ENCODE measurements at places on chromosomes 7 and 10.

- no peak for DNase-seq
Measured at GRCh38 chr10:76883596-76883995, 754.0 kb downstream of the KCNMA1 start.

- no peak for DNase-seq
Measured at GRCh38 chr7:79610748-79611304, 157.4 kb upstream of the MAGI2 start.

DNA sequence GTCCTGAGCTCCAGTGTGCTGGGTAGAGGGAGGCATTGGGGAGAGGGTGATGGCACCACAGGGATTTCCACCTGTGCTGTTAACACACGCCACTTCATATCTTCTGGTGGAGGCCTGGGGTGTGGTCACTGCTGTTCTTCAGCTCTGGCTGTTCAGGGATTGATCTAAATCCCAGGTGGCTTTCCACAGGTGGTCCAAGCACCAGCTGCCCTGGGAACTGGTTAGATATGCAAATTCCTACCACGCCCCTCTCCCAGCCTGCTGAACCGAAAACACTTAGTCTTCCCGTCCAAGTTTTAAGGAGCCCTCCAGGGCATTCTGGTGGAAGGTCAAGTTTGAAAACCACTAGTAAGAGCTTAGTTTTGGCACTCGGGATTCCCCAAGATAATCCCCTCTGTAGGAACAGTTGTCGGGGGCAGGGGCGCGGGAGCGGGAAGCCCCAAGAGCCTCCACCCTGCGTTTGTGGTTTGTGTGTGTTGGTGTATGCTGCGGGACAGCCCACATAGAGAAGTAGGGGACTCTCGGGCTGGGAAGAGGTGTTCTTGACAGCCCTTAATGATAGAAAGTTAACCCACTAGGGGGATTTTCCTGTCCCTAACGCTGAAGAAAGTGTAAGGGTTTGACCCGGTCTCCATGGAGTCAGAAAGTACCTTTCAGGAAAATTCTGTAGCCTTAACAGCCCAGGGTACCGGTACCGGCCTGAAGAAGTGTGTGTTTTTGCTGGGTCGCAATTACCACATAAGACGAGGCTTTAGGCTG is 5.1 kb downstream of the DEPP1 start:
- DNase-seq: no peak

- no peak for DNase-seq
Measured at GRCh38 chr7:7212612-7213011, 30.3 kb downstream of the C1GALT1 start.

DNA sequence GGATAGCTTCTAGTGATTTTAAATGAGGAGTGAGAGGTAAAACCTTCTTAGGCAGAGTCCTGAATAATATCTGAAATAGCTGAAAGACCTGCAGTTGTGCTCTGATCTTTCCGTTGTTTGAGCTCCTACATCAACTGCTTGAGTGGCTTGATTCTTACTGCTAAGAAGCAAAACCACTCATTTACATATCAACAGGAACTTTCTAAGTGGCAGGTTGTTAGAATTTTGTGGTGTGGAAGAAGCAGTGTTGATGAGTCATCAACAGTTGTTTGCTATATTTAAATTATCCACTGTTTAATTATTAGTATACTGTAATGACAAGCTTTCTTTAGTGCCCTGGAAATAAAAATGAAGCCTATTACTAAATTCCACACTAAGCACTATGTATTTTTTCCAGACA is 689.5 kb downstream of the DNAJB9 start:
- no peak for DNase-seq

DNA sequence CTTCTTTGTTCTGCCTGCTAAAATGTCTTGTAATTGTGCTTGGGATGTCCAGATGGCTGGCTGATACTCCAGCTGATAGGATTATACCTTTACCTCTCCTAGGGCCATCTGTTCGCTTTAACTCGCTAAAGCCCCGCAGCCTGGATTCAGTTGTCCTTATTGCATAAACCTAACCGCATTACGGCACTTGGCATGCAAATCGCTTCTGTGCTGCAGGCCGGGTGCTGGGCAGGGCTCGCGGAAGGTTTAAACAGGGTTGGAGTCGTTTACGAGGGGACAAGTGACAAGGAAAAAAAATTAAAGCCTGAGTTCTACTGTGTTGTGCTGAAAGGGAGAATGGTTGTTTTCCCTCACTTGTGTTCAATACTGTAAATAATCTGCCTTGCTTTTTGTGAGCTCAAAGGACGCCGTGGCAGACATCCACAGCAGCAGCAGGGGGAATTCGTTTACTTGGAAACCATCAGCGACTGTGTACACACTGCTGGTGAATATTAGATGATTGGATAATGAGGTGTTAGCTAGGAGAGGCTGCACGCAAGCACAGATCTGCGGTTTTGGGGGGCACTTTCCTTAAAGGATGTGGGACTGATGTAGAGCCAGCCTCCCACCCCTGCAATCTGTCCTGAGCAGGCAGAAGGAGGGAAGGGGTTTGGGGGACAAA is 93.0 kb downstream of the EBF3 start:
- DNase-seq: peak; percentile 45

DNA sequence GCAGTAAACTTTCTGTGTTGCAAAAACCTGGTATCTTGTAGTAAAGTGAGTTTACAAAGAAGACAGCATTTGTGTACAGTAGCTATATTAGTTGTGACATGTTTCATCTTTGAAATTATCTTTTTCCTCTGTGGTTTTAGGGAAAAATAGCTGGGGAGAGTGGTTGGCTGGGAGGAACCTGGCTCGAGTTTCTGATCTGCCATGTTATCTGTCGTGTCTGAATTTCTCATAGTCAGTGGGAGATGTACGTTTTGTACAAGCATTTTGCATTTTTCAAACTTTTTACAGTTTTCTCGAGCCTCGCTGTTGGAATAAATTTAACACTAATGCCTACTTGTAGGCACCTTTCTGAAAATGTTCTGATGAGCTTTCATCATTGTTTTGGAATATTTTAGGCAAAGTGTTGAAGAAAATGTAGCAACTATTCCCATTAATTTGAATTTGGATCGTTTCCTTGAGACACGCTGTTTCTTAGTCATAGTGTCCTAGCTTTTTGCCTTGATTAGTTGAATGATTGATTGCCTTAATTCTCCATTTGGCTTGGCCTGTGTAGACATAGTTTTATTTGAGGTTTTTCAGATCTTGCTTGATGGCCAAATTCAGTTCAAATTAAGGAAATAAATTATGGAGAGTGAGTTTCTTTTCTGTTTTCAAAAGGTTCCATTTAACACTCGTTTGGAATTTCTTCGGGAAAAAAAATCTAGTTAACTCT is 65.1 kb downstream of the CAMK1D start:
- DNase-seq: no peak

DNA sequence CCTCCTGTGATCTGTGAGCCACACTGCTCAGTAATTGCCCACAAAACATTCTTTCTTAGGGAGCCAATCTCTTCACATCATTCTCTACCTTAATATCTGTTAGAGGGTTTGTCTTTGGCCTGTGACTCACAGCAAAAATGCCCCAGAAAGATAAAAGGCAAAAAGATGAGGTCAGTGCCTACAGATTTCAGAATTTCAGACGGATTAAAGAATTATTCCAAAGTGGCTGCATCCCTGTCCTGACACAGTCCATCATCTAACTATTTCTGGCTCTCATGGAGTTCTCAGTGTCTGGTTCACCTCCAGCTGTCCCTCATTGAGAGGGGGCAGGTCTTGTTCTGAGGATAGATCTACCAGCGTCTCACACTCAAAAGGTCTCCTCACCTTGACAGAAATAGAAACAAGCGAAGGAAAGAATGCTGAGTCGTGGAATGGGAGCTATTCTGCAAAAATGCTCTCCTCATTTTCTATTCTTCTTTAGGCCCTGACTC is 138.5 kb upstream of the AOAH start:
- DNase-seq: no peak
